T-cell (primary cell): ENCODE measurements at places on chromosomes 11 and 22. TPM values are rescaled to one million over a fixed set of nuclear protein-coding genes. Genes with fewer than 3 reads are reported as not detected.

BATF2 gene
- total RNA-seq: 0.26 TPM

E2F8 gene
- total RNA-seq: 0.26 TPM

LYVE1 gene
- total RNA-seq: 0.38 TPM

CD3E gene
- 555 TPM for total RNA-seq

ALX4 gene
- not detected for total RNA-seq

CCDC81 gene
- 0.82 TPM for total RNA-seq
